ENCODE measurements at places on chromosomes 2 and 18. TPM values are rescaled to one million over a fixed set of nuclear protein-coding genes. Genes with fewer than 3 reads are reported as not detected.

The MAP2 gene
- total RNA-seq = 13.5 TPM

The MROH2A gene
- 0.32 TPM for total RNA-seq

The SERPINB12 gene
- total RNA-seq = not detected

The RGPD4 gene
- total RNA-seq = 0.05 TPM

The ERBB4 gene
- 3.2 TPM for total RNA-seq

The LRRTM4 gene
- 13.9 TPM for total RNA-seq

The UGT1A8 gene
- total RNA-seq = 0.16 TPM

The LHCGR gene
- total RNA-seq = 5.6 TPM

The R3HDM1 gene
- 27.5 TPM for total RNA-seq

The COLEC12 gene
- 92.7 TPM for total RNA-seq
